Stimulated activated CD8-positive, alpha-beta memory T cell treated with anti-CD3 and anti-CD28 coated beads, Interleukin-7, amount 100 ng/mL, for 1 hour (primary cell): ENCODE measurements at places on chromosomes 2 and 18.

DNA sequence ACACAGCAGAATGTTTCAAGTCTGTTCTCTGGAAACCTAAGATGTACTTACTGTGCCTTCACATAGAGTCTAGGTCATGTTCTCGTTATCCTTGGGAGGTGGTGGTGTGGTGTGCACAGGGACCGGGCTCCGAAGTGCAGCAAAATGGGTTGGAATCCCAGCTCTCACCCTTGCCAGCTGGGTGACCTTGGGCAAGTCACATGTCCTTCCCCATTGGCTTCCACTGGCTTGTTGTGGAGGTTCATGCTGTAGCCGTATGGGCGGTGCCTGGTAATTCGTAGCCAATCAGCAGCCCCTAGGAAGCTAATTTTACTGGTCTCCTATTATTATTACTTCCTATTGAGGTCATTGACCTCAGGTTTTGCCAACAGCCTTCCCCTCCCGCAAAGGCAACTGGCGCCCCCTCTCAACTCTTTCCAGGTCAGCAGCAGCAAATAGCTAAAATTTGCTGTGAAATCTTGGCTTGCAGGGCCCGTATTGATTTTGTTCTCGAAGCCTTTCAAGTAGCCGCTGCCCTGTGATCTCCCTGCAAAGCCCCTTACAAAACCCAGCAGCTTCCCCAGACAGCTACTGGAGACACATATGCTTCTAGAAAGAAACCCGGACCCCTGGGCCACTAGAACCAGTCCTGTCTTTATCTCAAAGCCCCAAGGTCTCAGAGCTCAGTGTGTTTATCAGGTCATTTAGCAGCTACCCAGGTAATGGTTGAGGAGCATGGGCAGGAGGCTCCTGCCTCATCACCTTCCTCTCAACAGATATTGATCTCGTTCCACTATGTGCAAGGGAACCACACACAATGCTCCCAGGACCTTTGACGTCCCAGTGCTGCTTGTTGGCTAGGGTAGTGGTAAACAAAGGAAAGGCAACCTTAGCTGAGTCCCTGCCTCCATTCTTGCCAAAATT lies 66.5 kb upstream of the SLC1A4 start:
- no peak for DNase-seq

DNA sequence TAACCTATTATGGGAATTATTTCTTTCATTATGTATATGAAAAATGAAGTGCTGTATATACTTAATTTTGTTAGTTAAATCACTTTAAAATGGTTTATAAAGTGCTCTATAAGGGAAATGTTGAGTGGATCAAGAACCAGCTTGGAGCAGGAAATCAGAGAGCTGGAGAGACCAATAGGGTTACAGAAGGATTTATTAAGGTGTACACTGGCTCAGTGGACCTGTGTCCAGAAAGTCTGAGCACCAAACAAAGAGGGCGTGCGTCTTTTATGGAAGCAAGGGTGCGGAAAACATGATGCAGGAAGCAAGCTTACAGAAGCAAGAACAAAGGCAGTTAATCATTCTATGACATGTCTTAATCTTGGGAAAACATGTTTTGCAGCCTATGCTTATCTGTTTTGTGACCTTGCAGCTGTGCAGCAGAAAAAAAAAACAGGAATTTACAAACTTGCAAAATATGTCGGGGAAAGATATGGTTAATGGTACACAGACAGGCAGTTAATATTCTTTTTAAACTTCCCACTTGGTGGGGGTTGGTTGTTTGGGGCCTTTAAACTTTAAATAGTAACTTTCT lies 65.2 kb upstream of the SLC35G4 start:
- no peak for DNase-seq

DNA sequence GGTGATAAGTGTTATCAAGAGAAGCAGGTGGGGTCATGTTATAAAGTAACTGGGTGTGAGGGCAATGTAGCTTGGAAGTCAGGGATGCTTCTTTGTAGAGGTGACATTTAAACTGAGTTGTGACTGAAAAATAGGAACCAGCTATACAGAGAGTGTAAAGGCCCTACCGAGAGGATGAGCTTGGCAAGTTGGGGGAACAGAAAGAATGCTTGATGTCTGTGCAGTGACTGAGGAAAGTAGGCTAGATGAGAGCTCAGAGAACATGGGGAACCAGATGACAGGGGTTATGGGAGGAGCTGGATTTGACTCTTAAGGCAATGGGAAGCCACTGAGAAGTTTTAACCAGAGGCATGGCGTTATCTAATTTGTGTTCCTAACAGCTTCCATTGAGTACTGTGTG lies 115.3 kb downstream of the DOCK10 start:
- DNase-seq: no peak

DNA sequence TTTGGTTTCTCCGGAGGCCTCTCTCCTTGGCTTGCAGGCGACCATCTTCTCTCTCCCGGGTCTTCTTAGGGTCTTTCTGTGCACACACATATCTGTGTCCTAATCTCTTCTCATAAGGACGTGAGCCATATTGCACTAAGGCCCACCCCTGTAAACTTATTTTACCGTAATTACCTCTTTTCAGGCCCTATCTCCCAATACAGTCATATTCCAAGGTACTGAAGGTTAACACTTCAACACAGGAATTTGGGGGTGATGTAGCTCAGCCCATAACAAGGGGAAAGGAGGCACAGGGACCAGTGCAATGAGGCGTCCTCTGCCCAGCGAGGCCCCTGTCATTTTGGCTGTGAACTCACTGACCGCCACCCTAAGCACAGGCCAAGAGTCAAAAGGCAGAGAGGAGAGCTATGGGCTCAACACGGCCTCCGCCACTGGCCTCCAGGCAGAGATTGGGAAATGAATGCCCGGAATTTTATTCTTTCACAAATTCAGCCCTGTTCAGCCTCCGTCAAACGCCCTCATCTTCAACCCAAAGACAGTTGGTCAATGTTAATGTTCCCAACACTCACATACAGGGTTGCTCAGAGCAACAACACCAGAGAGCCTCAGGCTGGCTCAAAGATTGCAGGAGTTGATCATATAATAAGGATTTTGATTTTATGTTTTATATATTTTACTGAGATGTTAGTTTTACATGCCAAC lies 15.9 kb upstream of the NMUR1 start:
- no peak for DNase-seq

DNA sequence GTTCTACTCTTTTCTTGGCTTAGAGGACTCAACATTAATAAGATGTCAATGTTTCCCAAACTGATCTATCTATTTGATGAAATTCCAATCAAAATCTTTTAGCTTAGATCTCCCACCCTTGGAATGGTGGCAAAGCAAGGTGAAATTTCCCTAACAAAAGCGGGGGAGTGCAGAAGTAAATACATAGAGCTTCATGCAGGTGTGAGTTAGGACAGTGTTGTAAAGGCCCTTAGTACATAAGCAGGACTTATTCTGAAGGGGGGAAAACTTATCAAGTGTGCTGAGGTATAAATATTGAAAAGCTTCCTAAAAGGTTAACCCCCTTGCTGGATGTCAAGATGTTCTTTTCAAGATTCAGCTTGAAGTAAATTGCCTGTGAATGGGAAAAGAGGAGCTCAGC lies 608.6 kb upstream of the CELF4 start:
- no peak for DNase-seq

- no peak for DNase-seq
Observed at GRCh38 chr2:180578441-180578840, 402.0 kb upstream of the UBE2E3 start.

DNA sequence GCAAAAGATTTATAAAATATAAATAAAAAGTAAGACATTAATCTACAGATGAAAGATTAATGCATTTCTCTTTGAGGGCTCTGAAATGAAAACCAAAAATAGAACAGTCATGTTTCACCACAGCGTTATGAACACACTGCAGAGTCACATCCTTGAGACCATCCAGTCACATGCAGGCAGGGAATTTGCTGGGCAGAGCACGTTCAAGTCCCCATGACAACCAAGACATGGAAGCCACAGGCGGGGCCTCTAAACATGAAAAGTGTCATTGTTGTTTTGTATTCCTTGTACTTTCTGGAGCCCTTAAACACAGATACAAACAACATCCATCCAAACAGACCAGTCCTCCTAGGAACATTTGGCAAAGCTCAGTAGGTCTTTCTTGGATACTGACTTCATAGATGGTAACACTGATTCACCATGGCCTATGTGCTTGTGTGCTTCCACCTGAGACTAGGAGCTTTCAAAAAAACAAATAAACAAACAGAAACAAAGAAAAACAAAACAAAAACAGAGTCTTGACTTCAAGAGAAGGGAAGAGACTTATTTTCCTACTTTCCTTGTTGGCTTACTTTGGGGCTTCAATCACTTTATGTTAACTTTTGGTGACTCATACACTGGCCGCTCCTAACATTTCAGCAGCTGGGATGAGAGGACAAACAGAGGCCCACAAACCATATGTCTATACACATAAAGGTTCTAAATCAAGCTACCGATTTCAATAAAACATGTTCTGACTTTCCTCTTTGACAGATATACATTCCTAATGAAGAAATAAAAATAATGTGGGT lies 99.5 kb upstream of the CCDC85A start:
- no peak for DNase-seq

DNA sequence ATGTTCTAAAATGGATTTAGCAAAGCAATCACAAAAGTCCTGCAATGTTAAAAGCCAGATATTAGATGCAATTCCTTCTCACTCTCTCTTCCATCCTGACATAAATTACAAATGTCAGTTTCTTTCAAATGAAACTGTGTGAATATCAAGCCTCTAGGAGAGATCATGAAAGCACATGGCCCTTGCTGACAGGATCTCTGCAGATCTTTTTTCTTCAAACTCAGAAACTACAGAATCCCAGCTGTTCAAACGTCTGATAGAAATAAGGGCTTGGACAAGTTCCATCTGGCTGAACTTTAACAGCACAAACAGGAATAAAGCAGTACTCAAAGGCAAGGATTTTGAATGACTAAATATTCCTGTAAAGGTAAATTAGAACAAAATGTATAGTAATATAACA lies 47.6 kb downstream of the PDE1A start:
- DNase-seq: no peak

- DNase-seq: no peak
Observed at GRCh38 chr2:6993229-6993640, 76.0 kb downstream of the RNF144A start.

DNA sequence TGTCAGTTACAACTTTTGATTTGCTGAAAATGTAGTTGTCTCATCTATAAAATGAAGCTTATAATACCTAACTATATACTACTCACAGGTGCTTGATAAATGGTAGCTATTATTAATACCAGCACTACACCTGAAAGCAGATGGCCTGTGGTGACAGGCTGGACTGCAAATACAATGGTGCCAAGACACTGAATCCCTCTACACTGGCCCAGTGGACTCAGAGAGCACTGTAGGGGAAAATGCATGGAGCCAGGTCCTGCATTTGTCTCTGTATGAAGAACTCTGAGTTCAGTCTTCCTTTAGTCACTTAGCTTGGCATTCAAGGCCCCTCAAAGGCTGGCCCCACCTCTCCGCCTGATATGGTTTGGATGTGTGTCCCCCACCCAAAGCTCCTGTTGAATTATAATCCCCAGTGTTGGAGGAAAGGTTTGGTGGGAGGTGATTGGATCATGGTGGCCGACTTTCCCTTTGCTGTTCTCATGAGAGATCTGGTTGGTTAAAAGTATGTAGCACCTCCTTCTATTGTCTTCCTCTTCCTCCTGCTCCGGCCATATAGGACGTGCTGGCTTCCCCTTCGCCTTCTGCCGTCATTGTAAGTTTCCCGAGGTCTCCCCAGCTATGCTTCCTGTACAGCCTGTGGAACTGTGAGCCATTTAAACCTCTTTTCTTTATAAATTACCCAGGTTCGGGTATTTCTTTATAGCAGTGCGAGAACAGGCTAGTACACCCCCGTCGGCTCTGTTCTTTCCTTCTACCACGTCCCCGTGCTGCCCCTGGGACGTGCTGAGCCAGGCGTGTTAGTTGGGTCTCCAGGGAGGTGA lies 11.1 kb upstream of the NTSR2 start:
- DNase-seq: no peak

DNA sequence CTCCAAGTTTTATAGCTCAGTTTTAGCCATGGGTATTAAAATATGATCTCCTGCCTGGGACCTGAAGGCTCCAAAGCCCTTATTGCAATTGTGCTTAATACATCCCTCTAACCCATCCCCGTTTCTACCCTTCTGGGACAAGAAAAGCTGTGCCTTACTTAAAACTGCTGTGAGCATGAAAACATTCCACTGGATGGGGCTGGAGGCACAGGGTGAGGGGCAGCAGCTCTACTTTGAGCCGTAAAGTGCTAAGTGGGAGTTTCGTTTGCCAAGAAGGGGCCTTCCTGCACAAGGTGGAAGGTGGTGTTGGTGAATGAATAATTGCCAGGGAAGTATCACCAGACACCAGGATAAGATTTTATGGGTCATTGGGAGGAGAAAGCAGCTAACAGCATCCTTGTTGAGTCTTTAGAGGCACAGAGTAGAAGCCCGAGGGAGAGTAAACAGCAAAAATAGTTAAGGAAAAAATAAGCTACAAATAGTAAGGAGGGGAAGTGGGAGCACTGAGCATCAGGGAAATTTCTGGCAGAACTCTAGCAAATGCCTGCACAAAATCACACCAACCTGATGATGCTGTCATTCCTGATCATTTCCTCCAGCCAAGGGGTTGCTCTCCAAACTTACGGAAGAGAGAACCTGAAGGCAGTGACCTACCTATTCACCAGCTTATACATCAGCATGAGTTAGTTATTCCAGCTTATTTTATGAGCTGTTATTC lies 218.4 kb downstream of the MREG start:
- no peak for DNase-seq

GRCh38 chr2:229748950-229749349 lies 34.6 kb upstream of the DNER start:
- DNase-seq: no peak

DNA sequence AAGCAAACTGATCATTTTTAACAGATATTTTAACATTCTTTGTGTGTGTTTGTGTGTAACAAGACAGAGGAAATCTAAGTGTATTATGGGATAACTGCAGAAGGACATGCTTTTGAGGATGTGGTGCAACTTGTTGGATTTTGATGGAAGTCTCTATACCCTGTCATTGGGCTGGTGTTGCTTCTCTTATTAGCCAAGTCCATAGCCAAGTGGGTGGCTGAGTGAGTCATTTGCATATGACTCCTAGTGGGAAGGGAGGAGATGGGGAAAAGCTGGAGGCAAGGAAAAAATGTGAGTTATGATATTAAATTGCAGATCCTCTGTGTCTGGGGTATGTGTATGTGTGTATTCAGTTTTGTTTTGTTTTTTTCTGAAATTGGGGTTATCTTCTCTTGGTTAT lies 879.9 kb downstream of the DCC start:
- DNase-seq: no peak

- DNase-seq: no peak
Observed at GRCh38 chr2:27398962-27399361, 10.4 kb downstream of the PPM1G start.

DNA sequence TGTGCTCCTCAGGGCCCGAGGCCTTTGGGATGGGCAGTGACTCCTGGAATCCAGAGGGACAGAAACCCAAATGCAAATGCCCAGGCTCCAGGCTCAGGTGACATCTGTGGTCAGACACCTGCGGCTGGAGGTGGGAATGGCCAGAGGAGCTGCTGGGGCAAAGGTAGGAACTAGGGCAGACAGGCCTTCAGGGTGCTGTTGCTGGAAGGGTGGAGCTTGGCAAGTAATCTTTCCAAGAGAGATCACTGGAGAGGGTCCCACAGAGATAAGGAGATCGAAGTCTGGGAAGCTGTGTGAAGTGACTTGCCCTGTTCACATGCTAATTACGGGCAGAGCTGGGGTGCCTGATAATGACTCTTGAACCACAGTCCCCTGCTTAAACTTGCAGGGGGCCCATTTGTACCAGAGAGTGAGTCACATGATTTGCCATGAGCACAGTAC lies 82.4 kb downstream of the ACAA2 start:
- DNase-seq: no peak
